ENCODE measurements at places on chromosomes 7 and 10.

DNA sequence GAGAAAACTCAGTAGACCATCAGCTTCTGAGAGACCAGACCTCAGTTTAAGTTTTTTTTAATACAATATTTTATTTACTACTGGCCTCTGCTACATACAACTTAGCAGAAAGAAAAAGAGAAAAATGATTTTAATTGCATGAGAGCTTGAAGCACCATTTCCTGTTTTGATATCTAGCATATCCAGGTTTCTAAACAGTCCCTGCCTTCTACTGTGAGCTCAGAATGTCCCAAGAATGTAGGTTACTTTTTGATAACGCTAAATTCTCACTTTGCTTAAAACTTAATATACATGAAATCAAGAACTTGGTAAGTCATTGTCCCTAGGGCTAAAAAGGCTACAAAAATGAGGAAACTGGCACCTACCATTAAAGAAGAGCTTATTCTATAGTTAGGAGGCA is 7.0 kb downstream of the TMEM243 start:
- ATAC-seq = no peak

- ATAC-seq = no peak
These were observed 4.4 kb downstream of the TBX20 start for GRCh38 chr7:35249537-35249907.

- no peak for ATAC-seq
These were observed 6.4 kb downstream of the DLX6 start for GRCh38 chr7:97011536-97012364.

DNA sequence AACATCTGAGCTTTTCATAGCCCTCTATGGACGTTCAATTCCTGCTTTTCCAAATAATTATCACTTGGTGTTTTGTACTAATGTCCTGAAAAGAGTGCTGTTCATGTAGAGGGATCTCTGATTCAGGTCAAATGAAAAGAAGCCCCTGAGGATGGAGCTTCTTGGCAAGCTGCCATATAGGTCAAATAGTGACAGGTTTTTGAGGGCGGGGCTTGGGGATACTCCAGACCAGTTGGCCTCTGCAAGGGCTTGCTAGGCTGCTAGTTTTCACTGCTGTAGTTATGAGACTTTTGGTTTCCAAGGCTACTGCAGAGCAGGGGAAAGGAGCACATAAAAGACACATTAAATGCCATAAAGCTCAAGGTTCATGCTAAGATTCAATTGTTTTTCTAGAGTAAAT is 257.2 kb upstream of the CACNA2D1 start:
- no peak for ATAC-seq

GRCh38 chr7:50197549-50197948 is 104.5 kb upstream of the ZPBP start:
- ATAC-seq = no peak

DNA sequence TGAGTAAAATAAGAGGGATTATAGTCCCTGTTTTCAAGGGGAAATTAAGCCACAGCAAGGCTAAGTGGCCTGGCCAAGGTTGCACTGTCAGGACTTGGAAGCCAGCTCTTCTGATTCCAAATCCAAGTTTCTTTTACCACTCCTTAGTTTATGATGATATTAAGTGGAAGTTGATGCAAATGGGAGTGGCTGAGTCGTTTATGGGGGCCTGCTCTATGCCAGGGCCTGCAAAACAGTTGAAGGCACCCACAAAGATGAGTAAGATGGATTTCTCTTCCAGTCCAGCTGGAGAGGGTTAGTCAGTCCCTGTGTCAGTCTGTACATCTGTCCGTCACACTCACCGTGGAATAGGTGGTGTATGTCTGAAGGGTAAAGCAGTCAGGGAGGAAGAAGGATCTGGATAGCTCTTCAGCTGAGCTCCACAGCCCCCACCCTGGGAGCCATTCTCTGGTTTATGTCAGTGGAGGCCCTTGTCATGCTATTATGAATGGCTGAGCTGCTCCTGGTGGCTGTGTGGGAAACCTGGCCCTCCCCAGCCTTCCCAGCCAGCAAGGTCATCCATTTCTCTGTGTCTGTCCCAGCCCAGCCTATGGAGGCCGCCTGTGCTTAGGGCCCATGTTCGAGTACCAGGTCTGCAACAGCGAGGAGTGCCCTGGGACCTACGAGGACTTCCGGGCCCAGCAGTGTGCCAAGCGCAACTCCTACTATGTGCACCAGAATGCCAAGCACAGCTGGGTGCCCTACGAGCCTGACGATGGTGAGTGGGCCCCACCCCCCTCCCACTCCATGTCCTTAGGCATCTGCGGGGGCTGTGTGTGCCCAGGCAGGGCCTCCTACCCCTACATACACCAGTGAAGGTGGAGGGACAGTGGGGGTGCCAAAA is 44.5 kb downstream of the TBATA start:
- no peak for ATAC-seq

DNA sequence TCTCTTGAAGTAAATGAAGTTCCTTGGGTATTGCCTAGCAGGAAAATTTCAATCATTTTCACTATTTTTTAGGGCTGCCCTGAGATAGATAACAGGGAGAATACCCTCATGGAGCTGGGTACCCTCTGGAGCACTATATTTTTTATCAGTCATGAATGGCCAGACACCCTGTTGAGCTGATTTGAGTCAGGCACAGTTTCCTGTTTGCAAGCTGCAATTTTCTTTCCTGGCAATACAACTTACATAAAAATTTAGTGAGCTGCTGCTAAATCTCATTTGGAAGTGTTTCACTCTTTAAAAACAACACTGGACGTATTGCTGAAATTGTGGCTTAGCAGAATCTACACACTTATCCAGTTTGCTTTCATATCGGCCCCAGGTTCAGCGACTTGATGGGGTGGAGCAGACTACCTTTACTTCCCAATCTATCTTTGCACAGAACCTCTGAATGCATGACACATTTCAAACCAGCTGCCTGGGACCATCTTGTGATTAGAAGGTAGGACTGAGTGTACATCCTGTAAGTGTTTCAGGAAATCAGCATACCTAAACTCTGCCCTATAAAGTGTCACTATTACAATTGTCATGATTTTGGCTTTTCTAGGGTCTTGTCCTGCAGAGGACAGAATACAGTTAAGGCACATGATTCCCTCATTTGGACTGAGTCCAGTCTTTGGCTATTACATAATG is 125.7 kb upstream of the FAM3C start:
- no peak for ATAC-seq

GRCh38 chr10:33482486-33482885 is 148.0 kb upstream of the NRP1 start:
- no peak for ATAC-seq

- peak; percentile 48 for ATAC-seq
These were observed 1.7 kb upstream of the CTNNA3 start for GRCh38 chr10:67697724-67698131.

GRCh38 chr10:43218951-43219837 is 47.7 kb downstream of the RASGEF1A start:
- no peak for ATAC-seq

- ATAC-seq = no peak
These were observed 54.6 kb downstream of the CPVL start for GRCh38 chr7:29091715-29092114.

GRCh38 chr10:54496852-54497251 is 304.2 kb downstream of the PCDH15 start:
- ATAC-seq = no peak

- no peak for ATAC-seq
These were observed 1.7 kb upstream of the ITPRID1 start for GRCh38 chr7:31512166-31512565.

DNA sequence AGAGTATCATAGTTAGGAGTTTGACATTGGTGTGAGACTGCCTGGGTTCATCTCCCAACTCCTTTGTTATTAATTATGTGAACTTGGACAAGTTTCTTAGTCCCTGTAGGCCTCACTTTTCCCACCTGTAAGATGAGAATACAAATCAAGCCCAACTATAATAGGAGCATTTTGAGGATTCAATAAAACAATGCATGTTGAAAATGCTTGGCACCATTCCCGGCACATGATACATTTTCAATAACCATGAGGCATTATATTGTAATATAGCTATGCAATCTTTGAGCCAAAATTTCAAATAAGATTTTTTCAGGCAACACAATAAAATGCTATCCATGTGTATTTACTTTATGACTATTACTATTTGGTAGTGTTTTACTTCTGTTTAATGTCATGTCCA is 229.0 kb upstream of the SP4 start:
- ATAC-seq = no peak

DNA sequence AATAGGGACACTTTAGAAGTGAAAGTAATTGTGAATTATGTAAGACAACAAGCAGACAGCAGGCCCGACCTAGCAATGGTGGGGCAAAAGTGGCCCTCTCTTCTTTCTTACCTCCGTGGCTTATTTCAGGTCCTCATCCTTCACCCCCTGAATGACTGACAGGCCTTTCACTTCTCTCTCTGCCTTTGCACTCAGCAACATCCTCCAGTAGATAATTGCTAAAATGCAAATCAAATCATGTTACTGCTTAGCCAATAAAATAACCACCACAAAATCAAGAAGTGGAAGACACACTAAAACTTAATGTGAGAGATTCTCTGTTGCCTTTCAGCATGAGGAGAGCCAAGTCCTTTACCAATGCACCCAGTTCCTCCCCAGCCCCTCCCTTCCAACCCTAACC is 274.6 kb upstream of the ZNF32 start:
- no peak for ATAC-seq

DNA sequence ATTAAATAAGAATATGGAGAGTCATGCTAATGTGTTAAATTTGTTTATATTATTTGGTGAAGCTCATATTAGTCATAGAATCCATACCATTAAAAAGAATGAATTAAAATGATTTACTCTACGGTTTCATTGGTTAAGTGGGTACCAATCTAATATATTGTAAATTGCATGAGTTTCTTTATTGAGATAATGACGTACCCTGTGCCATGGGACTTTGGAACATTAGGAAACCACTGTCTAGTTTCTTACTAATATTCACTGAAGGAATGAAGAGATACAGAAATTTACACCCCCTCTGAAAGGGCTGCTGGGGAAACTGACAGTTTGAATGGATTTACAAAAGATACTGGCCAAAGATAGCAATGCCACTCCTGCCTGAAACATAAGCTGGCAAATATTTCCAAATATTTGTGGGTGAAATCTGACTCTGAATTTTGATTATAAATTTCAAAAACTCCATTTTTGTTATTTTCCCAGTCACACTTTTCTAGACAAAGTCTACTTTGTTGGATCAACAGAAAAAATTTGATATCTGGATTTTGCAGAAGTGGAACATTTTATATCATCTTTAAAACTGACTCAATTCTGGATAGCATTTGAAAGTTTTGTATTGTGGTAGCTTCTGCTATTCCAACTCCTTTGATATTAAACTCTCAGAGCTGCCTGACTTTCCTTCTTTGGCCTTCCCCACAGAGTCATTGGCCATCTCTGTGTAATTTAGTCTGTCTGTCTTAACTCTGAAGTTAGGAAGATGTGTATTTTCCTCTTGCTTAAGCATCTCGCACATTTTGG is 22.3 kb downstream of the MDFIC start:
- ATAC-seq = no peak

GRCh38 chr10:97475936-97476594 is 22.2 kb downstream of the MMS19 start:
- ATAC-seq = no peak

DNA sequence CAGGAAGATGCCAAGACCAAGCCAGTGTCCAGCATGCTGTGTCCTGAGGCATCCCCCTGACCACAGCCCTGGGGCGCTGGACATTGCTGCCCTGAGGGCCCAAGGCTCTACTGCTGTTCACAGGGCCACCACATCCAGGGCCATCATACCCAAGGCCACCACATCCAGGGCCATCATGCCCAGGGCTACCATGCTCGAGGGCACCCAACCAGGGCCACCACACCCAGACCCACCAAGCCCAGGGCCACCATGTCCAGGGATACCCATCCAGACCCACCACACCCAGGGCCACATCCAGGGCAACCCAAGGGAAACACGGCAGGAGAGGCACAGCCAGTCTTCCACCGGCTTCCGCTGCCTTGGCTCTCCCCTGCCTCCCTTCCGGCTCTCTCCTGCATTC is 17.1 kb downstream of the STK32C start:
- no peak for ATAC-seq

- ATAC-seq = no peak
These were observed 63.8 kb downstream of the ENTPD1 start for GRCh38 chr10:95819620-95820329.

DNA sequence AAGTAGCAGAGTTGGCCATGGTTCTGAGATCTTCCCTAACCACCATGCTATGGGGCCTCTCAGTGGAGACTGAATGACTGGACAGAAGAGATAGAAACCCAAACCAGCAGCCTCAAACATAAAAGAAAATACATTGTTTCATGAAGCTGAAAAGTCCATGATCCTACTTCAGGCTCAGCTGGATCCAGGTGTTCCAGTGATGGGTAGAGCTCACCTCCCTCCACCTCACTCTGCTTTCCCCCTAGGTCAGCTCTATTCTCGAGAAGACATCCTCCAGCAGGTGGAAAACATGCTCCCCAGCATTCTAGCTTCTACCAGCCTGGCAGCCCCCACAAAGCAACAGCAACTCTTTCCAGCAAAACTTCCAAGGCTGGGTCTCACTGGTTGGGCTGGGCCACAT is 132.1 kb downstream of the OAT start:
- ATAC-seq = no peak

DNA sequence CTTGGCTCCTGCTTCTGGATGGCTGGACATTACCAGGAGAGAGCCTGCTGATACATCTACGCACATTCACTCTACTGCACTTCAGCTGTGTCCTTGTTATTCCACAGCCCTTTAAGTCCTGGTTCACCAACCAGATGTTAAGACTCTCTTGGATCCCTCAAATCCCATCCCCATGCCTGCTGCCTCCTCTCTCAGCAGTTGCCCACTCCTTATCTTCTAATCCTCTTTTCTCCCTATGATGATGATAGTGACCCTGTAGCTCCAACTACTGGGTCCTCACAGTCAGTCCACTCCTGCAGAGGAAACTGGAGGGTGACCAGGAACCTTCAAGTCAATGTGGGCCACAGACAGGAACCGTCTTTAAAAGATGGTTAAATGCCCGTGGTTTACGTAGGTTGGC is 96.3 kb upstream of the PDCD4 start:
- no peak for ATAC-seq

GRCh38 chr7:64877714-64878610 is 25.1 kb upstream of the ZNF273 start:
- no peak for ATAC-seq

- ATAC-seq = no peak
These were observed 203.9 kb downstream of the TEX36 start for GRCh38 chr10:125479059-125479458.

GRCh38 chr10:110009736-110010475 is 2.1 kb downstream of the ADD3 start:
- ATAC-seq = no peak

Data from gastroesophageal sphincter (tissue), 4 donors.